ELR (cell line): ENCODE measurements at places on chromosomes 2 and 18.

DNA sequence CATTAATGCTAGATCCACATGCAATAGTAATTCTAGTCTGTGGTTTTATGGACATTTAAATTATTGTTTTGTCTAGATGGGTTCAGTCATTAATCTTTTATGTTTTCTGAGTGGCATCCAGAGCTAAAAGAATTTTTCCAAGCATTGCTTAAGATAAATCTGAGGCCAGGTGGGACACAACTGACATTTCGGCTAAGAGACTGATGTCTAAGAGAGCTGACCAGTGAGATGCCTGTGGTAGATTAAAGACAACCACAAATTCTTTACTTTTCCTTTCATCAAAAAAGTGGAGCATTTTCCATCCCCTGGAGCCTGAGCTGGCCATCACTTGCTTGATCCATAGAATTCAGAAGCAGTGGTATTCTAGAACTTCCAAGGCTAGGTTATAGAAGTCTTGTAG is 182.2 kb downstream of the NRP2 start:
- no peak for DNase-seq

GRCh38 chr2:224241812-224242211 is 160.1 kb downstream of the FAM124B start:
- DNase-seq = no peak

DNA sequence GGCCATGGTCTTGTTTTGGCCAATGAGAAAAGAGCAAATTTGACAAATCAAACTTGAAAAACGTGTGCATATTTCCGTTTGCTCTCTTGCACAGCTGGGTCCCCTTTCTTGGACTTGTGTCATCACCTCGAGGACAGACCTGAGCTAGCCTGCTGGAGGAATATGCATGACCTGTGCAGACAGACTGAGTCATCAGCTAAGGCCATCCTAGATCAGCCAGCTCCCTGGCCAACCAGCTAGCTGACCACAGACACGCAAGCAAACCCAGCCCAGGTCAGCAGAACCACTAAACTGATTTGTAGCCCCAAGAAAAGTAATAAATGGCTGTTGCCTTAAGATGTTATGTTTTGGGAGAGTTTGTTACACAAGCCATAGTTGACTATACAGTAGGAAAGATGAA is 61.3 kb upstream of the PAX3 start:
- peak; percentile 30 for DNase-seq

GRCh38 chr2:188291617-188292347 is at the start of gene GULP1:
GULP1 (plus strand) TSS chr2:188291874; CDS start chr2:188477703, 185,829 bp downstream.
- peak; percentile 83 for DNase-seq

DNA sequence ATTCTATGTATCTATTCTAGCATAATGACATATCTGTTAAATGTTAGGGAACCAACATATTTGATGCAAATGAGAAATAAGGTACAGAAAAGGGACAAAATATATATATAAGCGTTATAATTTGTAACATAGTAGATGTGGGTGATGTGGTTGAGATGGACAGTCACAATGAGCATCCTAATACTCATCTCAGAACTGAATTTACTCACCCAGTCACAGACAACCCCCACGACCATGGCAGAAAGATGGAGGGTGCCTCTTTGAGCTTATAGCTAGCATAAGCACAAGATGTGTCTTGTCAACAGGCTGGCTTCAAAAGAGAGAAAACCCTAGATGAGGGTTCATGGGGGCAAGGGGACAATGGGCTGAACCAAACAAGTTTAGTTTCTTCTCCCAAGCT is 9.1 kb upstream of the DSG3 start:
- DNase-seq = no peak

- no peak for DNase-seq
Observed at GRCh38 chr2:105445976-105446375, 47.1 kb upstream of the FHL2 start.

DNA sequence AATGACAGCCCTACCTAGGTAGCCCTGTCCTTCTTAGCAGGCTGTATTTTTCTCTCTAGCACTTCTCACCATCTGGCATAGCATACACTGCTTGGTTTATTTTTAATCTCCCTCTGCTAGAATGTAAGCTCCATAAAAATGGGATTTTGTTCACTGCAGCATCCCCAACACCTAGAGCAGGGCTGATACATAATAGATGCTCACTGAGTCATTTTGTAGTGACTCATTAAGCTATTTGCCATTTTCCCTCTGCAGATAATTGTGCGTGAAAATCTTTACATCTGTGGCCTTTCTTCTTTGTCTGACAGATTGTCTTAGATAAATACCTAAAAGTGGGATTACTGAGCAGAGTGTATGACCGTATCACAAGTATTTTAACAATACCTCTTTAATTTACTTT is 82.5 kb downstream of the CERS6 start:
- DNase-seq = peak; percentile 68

- no peak for DNase-seq
Observed at GRCh38 chr2:143329288-143329687, 200.1 kb downstream of the ARHGAP15 start.

GRCh38 chr2:143575340-143575739 is 446.1 kb downstream of the ARHGAP15 start:
- peak; percentile 40 for DNase-seq

DNA sequence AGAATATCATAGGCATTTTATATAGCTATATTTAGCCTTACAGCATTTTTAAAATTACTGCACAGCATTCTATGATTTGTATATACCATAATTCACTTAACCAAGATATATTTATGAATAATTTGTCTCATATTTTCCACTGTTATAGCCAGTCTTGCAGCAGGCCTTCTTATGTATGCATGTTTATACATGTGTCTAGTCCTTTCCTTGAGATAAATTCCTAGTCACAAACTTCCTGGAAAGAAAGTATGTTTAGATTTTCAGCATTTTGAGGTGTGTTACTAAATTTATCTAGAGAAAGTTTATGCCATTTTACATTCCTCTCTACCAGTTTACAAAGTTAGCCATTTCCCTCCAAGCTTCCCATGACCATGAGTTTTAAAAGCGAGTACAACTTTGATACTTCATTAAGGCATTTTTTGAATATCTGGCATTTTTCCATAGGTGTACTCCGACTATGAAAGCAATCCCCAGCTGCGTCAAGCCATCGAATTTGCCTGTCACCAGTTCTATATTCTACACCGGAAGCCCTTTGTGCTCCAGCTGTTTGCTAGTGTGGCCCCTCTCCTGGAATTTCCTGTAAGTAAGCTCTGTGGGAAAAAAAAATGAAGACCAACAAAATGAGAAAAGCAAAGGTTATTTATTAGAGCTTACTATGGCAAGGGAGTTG is 59.4 kb upstream of the RPE start:
- no peak for DNase-seq

DNA sequence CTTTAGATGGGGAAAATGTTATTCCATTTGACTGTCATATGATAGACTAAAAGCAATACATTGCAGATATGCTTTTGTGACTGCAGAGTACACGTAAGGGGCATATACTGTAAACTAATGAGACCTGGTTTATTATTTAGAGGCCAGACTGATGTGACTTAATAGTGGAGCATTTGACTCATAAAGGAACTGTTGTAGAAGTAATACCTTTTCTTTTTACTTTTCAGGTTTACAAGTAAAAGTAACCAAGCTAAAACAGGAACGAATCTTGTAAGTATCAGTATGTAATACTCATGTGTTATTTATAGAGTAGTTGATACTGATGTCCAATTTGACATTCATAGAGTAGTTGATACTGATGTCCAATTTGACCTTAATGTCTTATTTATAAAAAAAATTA is 13.1 kb downstream of the RBBP8 start:
- no peak for DNase-seq

GRCh38 chr2:6927186-6927585 is 10.0 kb downstream of the RNF144A start:
- DNase-seq = no peak

DNA sequence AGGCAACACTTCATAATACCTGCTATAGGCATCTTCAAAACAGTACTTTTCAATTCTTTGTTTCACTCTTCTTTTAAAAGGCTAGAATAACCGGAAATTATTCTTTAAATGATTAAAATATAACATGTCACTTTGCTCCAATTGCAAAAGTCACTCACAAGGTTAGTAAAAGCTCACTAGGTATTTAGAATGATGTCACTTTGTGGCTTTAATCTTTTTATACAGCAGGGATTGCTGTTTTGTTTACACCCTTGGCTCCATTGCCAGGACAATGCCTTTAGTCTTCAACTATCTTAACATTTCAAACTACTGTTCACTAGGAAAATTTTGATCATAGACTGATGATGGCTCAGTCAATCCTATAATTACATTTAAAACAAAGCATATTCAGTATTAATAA is 157.1 kb downstream of the BAZ2B start:
- no peak for DNase-seq

DNA sequence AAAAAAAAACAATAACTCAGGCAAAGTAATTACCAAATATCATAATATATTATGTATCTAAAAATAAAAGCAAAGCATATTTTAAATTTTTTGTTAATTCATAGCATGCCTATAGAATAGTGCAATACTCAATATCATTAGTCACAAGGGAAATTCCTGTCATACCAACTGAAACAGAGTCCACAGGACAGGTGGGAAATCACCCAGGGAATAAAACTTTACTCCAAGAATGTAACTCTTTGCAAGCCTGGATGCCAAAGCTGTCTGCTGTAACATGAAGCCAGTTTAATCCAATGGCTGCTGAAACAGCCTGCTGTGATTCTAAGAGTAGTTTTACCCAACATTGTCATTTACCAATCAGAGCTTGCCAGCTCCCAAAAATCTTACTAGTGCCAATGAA is 40.0 kb upstream of the SULT1C3 start:
- DNase-seq = peak; percentile 76

DNA sequence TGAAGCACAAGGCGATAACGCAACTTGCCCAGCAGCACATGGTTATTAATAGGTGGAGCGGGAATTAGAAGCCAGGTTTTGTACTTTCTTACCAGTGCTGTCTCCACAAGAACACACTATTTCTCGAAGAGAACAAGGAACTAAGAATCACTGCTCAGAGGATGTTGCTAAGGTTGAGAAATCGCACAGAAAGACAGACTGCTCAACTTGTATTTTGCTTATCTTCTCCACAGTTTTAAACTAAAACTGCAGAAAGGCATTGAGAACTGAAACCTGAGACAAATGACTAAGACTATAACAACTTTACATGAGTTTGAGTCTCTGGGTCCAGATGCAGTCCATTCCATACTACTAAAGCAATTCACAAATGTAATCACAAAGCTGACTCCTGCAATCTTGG is 6.2 kb downstream of the PRKD3 start:
- DNase-seq = peak; percentile 42

DNA sequence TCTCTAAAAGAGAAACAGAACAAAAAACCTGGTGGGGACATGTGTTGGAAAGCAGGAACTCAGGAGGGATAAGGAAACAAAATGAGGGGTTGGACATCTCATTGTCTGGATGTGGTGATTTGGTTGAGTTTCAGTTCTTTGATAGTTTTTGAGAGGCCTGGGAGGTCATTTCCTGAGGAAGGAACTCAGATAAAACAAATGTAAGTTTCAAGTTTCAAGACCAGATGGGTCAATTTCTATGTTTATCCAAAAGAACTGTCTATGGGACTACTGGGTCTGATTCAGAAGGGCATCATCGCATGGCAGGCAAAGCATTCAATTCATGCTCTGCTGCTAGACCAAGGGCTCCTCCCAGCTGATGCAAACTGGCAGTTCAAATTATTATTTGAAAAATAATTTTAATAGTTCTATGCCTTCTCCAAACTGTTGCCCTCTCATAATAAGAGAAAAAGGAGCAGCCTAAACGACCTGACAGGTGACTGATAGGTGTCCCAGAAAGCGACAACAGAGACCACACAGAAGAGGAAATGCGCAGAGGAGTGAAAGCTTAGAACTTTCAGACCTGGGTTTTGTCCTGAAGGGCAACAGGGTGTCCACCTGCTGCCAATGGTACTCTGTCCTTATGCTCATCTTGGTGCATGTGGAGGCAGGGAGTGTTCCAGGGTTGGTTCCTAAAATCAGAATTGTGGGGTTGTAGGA is 39.3 kb upstream of the SH3RF3 start:
- DNase-seq = peak; percentile 71

GRCh38 chr18:42392416-42392815 is 437.4 kb downstream of the PIK3C3 start:
- no peak for DNase-seq

DNA sequence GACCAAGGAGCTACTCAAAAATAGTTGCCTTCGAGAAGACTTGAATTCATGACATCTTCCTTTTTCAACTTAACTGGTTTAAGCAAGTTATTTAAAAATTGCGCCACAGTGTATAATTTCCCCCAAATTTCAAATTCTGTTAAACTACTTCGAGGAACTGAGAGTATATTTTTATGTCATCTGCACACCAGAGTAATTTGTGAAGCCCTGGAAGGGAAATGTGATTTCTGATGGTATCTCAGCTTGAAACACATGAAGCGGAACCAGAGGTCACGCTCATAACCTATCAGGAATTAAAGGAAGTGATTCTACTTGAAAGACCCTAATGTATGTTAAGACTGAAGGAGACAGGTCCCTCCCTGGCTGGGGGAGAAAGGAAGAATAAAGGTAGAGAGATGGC is 33.9 kb upstream of the DARS1 start:
- no peak for DNase-seq

GRCh38 chr2:81196933-81197628 is 892.5 kb upstream of the LRRTM1 start:
- no peak for DNase-seq

GRCh38 chr18:10440884-10441283 is 13.6 kb upstream of the APCDD1 start:
- no peak for DNase-seq

GRCh38 chr18:77505499-77505898 is 255.9 kb downstream of the GALR1 start:
- DNase-seq = no peak

GRCh38 chr2:12428786-12429185 is 287.9 kb upstream of the TRIB2 start:
- no peak for DNase-seq

GRCh38 chr2:7392076-7392787 is 475.0 kb downstream of the RNF144A start:
- no peak for DNase-seq

DNA sequence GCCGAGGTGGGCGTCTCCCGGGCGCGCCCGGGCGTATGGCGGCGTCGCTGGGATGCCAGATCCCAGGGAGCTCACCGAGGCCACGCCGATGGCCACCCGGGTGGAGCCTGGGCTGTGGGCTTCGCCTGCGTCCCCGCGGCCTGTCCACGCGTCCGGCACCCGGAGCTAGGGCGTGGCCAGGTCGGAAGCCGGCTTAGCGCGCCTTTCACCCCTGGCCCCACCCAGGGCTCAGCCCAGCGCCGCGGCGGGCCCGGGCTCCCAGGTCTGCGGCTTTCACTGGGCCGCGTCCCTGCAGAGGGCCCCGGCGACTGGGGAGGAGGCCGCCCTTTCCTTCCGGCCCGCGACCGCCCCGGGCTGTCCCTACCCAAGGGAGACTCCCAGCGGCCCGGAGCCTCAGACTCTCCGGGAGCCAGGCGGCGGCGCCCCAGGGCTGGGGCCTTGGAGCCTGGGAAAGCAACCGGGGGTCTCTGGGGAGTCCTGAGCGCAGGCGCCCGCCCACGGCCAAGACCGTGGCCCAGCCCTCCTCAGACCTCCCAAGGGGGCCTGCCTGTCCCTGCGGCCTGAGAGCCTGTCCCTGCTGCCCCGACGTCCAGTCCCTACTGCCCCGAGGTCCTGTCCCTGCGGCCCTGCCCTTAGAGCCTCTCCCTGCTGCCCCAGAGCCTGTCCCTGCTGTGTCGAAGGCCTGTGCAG is 36.3 kb upstream of the ITM2C start:
- no peak for DNase-seq

- DNase-seq = no peak
Observed at GRCh38 chr2:3298191-3298590, 79.4 kb downstream of the EIPR1 start.

- no peak for DNase-seq
Observed at GRCh38 chr2:86776532-86776931, 14.2 kb downstream of the CD8A start.
